ENCODE measurements at places on chromosomes 13 and 19. TPM values are rescaled to one million over a fixed set of nuclear protein-coding genes. Genes with fewer than 3 reads are reported as not detected.

DNA sequence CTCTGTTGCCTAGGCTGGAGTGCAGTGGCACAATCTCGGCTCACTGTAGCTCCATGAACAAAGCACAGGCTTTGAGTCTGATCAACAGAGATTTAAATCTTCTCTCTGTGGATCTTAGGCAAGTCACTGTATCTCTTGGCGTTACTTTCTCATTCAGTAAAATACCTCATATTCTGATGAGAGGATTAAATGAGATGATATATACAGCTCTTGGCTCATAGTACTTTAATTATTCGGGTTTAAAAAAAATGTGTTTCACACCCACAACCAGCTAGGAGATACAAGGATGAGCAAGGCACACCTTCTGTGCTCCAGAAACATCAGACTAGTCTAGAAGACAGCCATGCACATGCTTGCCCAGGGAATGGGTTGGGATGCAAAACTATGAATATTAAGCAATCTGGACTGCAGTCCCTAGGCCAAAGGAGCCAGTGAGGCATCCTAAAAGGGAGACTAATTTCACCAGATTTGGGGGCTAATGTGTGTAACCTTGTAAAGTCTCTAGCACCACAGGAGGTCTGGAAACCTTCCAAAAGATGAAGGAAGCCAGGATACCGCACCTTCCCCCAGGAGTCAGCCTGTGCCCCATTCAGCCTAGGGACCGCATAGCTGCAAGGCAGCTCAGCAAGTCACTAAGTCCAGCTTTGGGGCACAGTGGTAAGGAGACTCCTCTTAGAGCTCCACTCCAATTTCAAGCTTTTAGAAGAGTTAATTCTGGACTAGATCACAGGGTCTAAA lies 2.5 kb downstream of the VPS36 start:
- DNase-seq = no peak

DNA sequence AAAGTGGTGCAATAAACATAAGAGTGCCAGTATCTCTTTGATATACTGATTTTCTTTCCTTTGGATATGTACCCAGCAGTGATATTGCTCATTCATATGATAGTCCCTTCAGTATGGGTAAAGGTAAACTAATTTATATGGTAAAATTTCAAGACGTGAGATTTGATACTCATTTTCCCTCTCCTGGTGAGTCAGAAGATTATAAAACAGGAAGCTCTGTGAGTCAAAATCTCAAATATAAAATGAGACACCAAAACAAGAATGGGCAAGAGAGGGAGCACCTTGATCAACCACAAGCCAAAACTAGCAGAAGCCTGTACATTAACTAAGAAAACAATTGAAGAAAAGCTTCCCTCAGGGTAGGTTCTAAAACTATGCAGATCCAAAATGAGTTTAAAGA lies 216.3 kb downstream of the SLITRK6 start:
- DNase-seq = no peak

- DNase-seq = no peak
Observed at GRCh38 chr19:54670576-54671357, 8.0 kb downstream of the LILRB4 start.

DNA sequence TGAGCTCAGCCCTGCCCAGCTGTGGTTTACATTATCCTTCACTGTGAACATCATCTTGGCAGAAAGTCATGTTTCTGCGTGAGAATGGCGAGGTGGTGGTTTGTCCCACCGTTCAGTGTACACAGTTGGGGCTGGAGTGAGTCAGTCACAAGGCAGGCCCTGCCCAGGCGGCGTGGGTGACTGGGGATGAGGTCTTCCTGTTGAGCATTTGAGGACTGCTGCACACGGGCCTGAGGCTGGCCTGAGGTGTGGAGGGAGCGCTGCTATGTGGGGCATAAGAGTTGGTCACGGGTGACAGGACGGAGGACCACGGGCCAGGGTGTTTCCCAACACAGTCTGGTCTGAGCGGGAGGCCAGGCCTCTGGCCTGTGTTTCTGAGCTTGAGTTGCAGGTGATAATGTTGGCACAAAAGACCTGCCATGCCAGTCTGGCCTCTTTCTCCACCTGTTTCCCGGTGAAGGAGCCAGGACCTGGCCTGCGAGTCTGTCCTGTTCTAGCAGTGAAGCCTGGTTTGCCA lies 13.4 kb upstream of the C19orf33 start:
- no peak for DNase-seq

DNA sequence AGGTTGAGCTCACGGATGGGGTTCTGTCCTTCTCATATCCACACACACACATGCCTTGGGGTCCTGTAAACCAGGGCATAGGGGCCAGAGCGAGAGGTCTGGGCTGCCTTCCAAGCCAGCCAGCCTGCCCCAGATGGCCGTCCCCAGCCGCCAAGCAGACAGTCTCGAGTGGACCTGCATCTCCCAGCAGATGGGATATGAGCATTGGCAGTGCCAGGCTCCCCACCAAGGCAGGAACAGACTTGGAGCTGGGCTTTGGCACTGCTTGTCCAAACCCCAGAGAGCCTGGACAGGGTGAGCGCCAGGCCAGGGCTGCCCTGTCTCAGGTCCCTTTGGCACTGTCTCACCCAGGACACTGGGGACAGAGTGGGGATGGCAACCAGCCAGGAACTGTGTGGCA lies 130.4 kb downstream of the DPF1 start:
- DNase-seq = no peak

DNA sequence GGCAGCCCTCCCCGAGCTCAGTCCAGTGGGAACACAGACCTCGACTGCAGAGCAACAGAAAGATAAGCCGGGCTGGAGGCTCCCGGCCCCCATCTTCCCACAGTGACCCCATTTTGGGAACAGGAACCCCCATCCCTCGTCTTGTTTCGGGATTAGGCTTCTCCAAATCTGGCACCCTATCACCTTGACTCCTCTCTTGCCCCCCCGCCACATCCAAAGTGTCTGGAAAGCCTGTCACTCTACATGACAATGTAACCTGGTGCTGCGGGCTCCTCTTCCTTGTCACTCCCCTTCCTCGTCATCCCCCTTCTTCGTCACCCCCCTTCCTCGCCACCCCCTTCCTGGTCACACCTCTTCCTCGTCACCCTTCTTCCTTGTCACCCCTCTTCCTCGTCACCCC lies 10.1 kb downstream of the PAK4 start:
- no peak for DNase-seq

Gene SIGLEC12
- total RNA-seq = not detected

Gene IGFL2
- total RNA-seq = 3.7 TPM
